ENCODE measurements at places on chromosomes 5 and 9.
A peak's percentile ranks its signal among the peaks of the same experiment; 100 is the strongest.

DNA sequence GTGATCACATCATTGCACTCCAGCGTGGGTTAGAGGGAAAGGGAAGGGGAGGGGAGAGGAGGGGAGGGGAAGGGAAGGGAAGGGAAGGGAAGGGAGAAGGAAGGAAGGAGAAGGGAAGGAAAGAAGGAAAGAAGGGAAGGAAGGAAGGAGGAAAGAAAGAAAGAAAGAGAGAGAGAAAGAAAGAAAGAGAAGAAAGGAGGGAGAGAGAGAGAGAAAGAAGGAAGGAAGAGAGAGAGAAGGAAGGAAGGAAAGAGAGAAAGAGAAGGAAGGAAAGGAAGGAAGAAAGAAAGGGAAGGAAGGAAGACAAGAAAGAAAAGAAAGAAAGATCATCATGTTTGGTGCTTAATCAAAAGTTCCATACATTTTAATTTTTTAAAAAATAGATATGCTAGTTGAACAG, 136.2 kb downstream of the CMYA5 start:
- no peak for DNase-seq

GRCh38 chr9:130944510-130945058, 5.5 kb upstream of the FIBCD1 start:
- DNase-seq, result no peak

- DNase-seq, result no peak
Observed at GRCh38 chr9:114884787-114885452, 45.5 kb downstream of the TNFSF8 start.

- no peak for DNase-seq
Observed at GRCh38 chr5:122743261-122743660, 31.6 kb upstream of the SNX2 start.

DNA sequence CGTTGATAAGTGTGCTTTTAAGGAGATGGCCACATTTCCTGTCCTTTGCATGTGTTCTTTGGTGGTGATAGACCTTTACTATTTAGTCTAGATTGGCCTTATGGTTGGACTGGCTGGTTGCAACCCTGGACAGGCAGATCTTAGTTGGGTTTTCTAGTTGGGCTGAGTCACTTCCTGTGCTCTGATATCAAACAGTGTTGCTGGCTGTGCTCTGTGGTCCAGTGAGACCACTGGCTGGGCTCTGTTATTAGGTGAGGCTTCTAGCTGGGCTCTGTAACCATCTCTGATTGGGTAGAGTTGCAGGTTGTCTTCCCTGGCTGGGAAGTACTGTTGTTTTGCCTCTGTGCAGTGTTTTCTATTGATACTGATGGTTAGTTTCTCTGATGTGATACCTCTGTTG, 432.5 kb downstream of the LRRC70 start:
- DNase-seq, result no peak

DNA sequence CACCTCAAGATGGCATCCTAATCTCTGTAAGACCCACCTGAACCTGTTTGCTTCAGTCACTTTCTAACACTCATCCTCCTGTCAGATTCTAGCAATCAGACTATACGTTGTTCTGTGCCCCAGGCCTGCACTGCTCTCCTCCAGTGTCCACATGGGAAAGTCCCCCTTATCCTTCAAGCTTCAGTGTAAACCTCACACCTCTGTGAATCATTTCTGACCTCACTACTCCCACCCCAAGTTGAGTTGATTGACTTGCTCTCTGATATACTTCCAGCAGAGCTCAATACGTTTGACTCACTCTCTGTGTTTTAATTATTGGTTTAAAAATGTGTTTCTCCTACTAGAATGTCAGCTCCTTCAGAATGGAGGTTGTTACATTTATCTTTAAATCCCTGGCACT, 240.2 kb downstream of the FBXL17 start:
- no peak for DNase-seq

DNA sequence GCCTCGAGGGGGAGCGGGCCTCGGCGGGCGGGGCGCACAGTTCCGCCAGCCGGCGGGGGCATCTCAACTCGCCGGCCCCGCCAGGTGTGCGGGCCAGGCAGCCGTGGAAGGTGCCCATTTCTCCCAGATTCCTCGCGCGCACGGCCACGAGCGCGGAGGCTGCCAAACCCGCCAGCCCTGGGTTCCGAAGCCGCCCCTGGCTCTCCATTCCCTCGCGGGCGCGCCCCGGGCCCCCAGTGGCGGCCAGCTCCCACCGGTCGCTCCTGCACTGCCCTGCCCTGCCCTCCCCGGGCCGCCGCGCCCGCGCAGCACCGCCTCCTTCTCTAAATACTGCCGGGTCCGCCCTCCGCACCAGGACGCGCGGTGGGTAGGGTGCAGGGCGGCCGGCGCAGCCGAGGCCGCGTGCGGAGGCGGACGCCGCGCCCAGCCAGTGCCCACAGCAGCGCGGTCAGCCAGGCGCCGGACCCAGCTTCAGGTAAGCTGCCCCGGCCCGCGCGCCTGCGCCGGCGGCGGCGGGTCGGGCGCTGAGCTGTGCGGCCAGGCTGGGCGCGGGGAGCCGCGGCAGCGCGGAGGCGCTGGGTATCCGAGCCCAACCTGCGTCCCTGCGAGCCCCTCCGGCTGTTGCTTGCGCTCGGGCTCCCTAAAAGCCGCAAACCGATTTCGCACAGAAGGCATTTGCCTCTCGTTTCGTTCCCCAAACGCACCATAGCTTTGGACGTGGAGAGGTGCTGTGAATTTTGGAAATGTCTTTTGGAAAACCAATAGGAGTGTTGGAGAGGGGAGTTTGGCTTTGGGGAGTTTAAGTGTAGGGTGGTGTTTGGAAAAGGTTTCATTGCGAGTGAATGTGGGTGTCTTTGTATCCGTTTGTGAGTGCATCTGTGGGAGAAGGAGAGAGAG, at the start of gene TMEM171:
TMEM171 (plus strand) TSS at position 354 of the 897 bp plus-strand sequence. CDS start 2,799 bp downstream, outside the sequence.
- DNase-seq, result no peak

GRCh38 chr5:83396662-83397061, 74.9 kb upstream of the VCAN start:
- no peak for DNase-seq

GRCh38 chr5:55680353-55680752, 31.8 kb downstream of the SLC38A9 start:
- no peak for DNase-seq

GRCh38 chr9:87878989-87879511, 3.6 kb upstream of the SPATA31E1 start:
- no peak for DNase-seq

GRCh38 chr5:96634881-96635280, 27.3 kb upstream of the CAST start:
- DNase-seq, result no peak

DNA sequence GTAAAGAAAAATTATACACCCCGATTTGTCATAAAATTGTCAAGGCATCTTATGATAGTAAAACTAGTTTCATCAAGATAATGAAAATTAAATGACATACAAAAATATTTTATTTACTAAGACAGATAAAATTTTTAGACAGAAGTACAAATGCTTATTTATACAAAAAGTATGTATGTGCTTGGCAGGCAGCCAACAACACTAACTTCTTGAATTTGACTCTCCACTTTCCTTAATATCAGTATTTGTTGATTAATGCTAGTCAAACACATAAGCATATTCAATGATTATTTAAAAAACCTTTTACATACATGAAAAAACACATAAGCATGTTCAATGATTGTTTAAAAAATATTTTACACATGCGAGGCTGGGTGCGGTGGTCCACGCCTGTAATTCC, 1079.9 kb upstream of the CDH6 start:
- no peak for DNase-seq

GRCh38 chr9:18457510-18457909, 16.4 kb upstream of the ADAMTSL1 start:
- no peak for DNase-seq

DNA sequence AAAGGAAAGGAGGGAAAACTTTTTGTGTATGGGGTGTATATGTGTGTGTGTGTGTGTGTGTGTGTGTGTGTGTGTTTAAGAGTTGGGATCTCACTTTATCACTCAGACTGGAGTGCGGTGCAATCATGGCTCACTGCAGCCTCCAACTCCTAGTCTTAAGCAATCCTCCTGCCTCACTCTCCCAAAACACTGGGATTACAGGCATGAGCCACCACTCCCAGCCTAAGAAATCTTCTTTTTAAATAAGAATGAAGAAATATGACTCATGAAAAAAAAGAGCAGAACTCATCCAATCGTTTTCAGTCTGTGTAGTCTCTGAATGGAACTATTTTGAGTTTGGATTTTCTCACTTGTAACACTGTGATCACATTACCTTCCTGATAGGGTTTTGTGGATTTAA, 601.5 kb downstream of the ACTL7B start:
- no peak for DNase-seq

GRCh38 chr5:132528866-132529634, 14.3 kb downstream of the IL5 start:
- DNase-seq, result peak; percentile 25

DNA sequence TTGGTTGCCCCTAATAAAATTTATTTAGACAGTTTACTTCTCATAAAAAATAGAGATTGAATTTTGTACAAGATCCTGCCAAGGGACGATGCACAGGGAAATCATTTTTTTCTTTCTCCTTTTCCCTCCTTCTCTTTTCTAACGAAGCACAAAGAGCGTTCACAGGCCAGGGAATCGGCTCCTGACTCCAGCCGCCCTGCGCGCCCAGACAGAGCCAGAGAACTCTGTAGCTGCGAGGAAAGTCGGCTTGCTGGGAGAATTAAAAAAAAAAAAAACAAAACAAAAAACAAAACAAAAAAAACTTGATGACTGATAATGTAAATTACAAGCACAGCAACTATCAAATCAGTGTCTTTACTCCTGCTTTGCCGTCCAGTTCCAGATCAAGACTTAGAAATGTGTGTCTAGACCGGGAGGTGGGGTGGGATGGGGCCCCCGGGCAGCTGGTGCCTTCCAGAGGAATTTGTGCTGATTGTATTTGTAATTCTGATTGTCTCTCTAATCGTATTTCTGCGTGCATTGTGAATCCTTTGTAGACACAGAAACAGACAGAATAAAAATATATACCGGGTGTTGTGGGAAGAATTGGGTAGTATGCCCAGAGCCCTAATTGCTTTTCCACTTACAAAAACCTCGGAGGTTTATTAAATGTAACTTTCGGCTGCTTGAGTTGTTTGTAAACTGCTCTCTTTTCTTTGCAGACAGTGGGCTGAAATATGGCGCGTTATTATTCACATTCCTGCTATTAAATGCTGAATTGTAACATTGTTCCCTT, 3.6 kb upstream of the OTP start:
- no peak for DNase-seq

DNA sequence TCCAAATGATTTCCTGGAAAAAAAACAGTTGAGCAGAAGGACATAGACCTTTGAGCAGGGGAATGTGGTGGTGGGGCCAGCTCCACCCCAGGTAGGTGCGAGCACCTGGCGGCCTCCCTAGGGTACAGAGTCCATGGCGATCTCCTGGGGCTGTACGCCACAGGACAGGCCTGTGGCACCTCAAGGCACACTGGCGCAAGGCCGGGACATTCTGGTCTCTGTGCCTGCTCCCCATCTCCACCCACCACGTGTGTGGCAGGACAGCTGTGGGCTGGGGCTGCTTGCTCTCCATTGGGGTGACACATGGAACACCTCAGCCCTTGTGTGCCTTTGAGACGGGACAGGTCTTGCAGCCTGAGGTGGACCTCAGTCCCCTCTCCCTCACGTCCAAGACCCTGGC, 25.2 kb downstream of the WNK2 start:
- no peak for DNase-seq

GRCh38 chr5:139954022-139954421, 89.1 kb downstream of the NRG2 start:
- DNase-seq, result no peak

GRCh38 chr5:147628058-147628895, 118.4 kb upstream of the DPYSL3 start:
- DNase-seq, result peak; percentile 68

DNA sequence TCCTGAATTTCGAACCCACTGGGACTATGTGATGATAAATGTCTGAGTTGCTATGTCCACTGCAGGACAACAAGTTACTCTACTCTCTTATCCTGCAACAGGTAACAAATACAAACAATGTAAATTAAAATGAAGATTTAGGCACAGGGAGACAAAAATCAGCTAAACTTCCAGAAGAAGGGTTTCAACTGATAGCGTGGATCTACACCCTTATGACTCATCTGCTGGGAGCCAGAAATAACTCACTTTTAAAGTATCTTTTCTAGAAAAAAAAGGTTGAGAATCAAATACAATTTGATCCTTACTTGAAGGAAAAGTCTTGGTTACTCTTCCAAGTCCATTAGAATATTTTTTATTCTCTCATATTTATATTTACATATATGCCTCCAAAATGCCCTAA, 21.4 kb downstream of the PJA2 start:
- no peak for DNase-seq

DNA sequence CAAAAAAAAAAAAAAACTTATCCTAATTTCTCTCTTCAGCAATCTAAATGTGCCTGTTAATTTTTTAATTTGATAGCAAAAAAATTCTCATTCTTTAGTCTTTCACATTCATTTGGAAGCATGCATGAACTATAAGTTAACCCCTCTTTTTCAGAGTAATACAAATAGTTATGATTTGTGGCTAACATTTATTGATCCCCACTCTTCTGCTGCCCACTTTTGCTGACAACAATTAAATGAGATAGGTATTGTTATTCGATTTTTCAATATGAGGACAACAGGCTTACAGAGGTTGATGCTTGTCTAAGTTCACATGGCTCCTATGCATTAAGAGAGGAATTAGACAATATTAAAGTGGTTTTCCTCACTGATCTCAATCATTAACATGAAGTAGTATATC, 2.9 kb upstream of the NR3C1 start:
- DNase-seq, result no peak

DNA sequence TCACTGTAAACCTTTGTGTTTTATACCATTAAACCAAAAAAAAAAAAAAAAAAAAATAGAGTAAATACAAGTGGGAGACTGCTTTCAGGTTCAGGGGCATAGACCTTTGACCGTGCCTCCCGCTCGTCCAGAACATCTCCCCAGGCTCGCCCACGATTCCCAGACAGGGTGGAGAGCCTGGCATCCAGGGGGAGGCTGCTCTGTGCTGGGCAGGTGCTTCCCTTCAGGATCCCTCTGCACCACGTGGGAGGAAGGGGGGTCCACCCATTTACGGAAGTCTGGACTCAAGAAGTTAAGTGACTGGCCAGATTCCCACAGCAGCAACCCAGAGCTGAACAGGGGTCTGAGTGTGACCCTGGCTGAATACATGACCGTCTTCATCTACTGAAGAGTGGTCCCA, 125.4 kb upstream of the LMX1B start:
- no peak for DNase-seq

DNA sequence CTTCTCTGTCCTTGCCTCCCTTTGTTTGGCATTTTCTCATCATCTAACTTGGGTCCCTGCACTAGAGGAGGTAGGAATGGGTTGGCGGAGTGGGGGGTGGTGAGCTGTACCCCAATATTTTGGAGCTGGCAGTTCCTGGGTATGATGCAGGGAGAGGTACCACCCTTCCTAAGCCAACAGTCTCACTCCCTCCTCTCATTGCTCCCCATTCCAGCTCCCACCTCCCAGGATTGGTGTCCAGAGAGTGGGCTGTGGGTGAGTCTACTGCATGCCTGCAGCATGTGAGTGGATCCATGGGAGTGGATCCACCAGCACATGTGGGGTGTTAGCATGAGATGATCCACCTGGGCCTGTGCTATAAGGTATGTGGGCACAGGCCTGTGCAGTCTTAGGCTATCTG, 22.2 kb upstream of the MYORG start:
- DNase-seq, result no peak
